ENCODE measurements at places on chromosomes 16 and 17. TPM values are rescaled to one million over a fixed set of nuclear protein-coding genes. Genes with fewer than 3 reads are reported as not detected.

DNA sequence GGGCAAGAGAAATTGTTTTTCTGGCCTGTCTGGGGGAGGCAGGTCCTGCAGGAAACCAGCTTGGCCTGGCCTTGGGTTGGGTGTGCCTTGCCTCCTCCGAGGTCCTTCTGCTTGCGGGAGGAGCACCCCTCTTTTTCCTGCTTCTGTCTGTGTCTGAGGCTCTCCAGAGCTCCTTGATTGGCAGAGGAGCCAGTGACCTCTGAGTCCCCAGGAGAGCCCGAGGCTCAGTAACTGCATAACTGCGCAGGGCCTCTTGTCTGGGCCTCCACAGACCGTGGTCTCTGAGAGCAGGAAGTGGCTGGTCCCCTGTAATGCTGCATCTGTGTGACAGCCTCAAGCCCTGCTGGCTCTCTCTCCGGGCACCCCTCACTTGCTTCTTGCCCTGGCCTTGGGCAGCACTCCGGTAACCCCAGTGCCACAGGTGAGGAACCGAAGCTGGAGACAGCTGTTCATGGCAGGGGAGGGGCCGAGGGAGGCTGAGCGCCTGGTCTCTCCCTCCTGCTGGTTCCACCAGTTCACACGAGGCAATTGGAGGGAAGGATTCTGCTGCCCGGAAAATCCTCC, 1.6 kb downstream of the CAPN15 start:
- DNase-seq: no peak

DNA sequence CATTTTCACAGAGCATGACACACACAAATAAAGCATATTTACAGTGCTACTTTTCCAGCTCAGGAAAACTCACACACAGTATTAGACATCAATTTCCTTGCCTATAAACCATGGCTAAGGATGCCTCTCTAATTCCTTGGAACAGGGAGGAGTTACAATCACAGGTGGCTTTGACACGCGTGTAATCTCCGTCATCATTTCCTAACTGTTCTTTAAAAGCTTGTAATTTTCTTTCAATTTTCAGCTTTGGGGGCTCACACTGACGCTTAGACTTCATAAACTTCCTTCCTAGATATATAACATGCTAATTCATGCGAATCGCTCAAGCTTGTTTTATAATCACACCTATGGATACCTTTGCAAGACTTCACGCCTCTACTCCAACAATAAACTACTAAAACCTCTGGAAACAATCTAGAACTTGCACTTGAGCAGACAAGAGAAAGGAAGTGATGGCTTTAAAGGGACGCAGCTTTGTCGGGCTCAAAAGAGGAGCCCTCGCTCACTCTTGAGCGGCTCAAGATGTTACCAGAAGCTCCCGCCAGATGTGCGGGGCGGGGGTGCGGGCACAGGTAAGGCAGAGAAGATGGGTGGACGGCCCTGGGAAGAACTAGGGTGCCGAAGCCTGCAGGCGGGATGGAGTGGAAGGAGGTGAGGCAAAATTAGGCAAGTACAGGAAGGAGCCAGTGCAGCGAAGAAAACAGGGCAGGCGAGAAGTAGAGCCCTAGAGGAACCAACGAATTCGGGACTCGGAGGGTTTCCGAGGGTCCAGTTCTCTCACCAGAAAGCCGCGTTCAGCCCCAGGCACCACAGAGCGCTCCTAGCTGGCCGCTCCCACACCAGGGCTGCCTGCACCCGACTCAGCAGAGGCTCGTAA, 631 bp downstream of the RETREG3 start:
- no peak for DNase-seq

DNA sequence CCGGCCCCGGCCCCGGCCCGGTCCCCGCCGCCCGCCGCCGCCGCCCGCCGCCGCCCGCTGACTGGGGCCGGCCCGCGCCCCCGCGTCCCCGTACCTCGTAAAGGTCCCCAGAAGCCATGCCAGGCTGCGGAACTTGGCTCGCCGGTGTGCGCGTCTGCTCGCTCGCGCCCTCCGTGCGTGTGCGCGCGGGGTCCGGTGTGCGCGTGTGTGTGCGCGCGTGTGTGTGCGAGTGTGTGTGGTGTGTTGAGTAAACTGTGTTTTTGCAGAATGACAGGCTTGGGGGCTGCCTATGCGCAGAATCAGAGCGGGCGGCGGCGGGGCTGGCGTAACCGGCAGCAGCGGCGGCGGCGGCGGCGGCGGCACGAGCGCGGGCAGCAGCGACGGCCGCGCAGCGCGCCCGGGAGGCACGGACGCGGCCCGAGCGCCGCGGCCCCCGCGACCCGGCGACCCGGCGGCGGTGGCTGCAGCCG, 307 bp downstream of the CDYL2 start:
- DNase-seq: no peak

GRCh38 chr16:49495596-49496355, 122.2 kb downstream of the C16orf78 start:
- DNase-seq: no peak

DNA sequence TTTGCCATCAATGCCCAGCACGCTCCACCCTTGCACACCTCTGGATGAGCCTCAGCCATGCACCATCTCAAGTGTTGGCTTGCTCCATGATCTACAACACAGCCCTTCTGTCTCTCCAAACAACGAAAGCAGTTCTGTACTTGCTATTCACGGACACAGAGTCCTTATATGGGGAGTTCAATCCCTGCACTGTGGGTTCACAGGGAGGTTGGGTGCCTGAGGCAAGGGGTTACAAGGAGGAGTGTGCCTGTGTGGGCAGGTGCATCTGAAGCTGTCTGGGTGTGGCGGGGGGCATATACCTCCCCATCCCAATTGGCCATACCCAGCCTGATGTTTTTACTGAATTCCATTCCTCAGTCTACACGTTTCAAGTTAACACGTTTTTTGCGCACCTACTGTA, 5.6 kb downstream of the RUNDC3A start:
- DNase-seq: no peak

GRCh38 chr17:55743103-55743679, 7.7 kb upstream of the PCTP start:
- DNase-seq: no peak

KRTAP1-5 gene
- total RNA-seq: not detected

DNA sequence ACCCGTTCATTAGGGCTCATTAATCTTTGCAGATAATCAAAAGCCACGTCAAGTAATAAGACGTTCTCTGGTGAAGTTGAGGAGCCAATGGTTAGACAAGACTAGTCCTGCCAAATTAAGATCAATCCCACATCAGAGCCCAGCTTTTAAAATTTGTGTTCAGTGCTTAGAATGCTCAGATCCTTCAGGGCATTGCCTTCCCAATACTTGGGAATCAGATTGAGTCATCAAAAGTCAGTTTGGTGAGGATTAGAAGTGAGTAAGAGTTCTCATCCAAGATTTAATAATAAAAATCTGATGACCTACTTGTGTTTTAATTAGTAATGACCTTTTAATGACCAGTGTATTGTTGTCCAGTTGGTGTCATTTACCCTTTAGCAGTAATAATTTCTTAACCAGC, 19.8 kb downstream of the MAP2K4 start:
- DNase-seq: no peak

DNA sequence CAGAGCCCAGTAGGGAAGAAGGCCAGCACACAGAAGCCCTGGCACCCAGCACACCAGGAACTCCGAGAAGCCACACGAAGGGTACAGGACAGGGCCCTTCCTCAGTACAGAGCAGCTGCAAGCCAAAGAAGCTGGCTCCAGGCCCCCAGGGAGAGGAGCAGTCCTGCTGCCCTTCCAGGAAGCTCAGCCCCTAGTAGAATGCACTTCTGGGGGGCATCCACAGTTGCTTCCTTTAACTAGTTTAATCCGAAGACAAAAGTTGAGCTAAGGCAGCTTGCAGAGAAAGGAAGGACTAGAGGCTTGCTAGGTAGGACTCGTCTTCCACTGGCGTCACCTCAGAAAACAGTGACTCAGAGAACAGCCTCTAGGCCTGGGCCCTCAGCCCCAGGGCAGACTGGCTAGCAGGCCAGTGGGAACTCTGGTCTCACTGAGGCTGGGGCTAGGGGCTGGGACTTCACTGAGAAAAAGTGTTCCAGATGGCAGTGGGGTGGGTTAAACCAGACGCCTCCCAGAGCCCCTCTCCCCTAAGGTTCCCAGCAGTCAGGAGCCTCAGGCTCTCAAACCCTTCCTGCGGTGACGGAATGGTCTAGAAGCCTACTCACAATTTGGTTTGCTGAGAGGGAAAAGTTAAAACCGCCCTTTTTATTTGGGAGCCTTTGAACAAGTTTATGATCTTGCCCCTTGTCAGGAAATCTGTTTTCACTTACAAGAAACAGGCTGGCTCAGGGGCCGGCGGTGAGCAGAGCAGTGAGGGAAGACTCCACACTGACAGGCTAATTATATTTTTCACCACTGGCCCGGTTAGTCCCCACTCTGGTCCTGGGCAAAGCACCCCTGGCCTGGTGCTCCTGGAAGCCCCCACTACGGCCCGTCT, 41.4 kb downstream of the ACTG1 start:
- DNase-seq: no peak

DNA sequence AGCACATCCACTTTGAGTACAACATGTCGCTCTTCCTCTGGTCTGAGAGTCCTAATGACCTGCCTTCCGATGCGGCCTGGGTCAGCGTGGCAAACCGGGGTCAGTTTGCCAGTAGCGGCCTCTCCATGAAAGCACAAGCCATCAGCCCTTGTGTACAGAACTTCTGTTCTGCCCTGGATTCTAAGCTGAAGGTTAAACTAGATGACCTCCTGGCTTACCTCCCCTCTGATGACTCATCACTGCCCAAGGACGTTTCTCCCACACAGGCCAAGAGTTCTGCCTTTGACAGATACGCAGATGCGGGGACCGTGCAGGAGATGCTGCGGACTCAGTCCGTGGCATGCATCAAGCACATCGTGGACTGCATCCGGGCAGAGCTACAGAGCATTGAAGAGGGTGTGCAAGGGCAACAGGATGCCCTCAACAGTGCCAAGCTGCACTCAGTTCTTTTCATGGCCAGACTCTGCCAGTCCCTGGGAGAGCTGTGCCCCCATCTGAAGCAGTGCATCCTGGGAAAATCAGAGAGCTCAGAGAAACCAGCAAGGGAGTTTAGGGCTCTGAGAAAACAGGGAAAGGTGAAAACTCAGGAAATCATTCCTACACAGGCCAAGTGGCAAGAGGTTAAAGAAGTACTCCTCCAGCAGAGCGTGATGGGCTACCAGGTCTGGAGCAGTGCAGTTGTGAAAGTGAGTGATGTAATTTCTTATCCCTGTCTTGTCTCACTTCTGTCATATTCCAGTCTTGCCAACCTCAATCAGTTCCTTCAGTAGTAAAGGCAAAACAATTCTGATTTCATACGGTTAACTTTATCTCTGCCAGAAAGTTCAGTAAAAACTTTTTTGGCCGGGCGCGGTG, 8.6 kb downstream of the COG1 start:
- no peak for DNase-seq

PIEZO1 gene
- 175 TPM for total RNA-seq

CHST4 gene
- 1.1 TPM for total RNA-seq

DNA sequence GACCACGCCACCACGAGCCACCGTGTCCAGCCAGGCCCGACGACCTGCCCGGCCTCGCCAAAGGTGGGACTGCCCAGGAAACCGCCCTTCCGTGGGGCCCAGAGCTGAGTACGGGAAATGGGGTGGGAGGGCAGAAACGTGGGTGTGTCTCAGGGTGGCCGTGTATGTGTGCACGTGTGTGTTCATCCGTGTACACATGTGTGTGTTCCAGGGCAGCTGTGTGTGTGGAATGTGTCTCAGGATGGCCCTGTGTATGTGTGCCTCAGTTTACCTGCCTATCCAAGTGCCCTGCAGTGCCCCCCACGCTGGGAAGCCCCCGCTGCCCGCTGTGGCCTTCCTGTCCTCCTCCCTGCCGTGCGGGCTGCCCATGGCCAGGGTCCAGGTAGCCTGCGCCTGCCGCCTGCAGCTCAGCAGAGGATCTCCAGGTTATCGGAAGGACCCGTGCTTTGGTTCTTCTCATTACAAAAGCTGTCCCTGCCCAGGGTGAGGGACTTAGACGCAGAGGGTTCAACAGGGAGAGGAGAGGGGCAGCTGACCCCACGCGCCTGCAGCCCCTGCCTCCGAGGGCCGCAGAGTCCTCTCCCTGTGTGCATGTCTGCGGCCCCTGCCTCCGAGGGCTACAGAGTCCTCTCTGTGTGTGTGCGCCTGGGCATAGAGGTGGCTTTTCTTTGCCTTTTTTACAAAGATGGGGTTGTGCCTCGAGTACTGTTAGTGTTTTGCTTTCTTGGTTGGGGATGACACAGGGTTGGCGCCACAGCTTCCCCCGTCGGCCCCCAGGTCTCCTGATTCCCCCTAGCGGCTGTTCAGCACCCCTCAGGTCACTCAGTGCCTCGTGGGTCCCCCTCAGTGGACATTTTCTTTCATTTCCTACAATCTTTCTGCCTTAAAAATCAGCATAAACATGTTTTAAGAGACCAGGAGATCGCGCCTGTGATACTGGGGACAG, 23.6 kb downstream of the ZNF469 start:
- DNase-seq: no peak

CD300LB gene
- total RNA-seq: not detected

GRCh38 chr17:29401258-29401657, 11.1 kb downstream of the TAOK1 start:
- no peak for DNase-seq

ARHGDIG gene
- total RNA-seq: 2.4 TPM

TBX21 gene
- 0.10 TPM for total RNA-seq

DNA sequence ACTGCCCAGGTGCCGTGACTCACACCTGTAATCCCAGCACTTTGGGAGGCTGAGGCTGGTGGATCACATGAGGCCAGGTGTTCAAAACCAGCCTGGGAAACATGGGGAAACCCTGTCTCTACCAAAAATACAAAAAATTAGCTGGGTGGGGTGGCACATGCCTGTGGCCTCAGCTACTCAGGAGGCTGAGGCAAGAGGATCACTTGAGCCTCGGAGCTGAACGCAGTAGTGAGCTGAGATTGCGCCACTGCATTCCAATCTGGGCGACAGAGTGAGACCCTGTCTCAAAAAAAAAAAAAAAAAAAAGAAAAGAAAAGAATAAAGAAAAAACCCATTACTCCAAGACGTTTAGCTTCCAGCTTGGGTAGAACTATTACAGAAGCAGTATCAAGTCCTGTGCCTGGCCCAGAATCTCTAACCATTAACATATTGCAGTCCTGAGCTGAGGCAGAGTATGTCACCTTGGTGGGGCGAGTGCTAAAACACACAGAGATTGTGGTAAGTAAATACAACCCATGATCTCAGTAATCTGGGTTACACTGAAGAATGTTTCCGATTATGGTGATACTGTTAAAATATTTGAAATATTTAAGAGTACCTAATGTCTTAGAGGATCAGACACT, 23.2 kb upstream of the CFAP20 start:
- no peak for DNase-seq

All from Panc1 (cell line).